ENCODE measurements at places on chromosomes 3 and 15. TPM values are rescaled to one million over a fixed set of nuclear protein-coding genes. Genes with fewer than 3 reads are reported as not detected.

The FES gene
- total RNA-seq = 60.8 TPM

The DPPA4 gene
- total RNA-seq = not detected

The EHD4 gene
- 32.4 TPM for total RNA-seq

The RBMS3 gene
- 73.7 TPM for total RNA-seq

The TMEM108 gene
- total RNA-seq = not detected

The ST6GAL1 gene
- 75.3 TPM for total RNA-seq

The PLAAT1 gene
- 1.4 TPM for total RNA-seq

The TMEM62 gene
- 24.7 TPM for total RNA-seq

The CNTN4 gene
- 22.0 TPM for total RNA-seq

The HOMER2 gene
- total RNA-seq = 14.1 TPM

The FANCD2OS gene
- total RNA-seq = not detected

The MFAP1 gene
- total RNA-seq = 19.7 TPM

GRCh38 chr3:112979244-112979832, 4.4 kb upstream of the CD200R1 start:
- DNase-seq = no peak

- DNase-seq = peak; percentile 77
These were observed 150.6 kb upstream of the TGFBR2 start for GRCh38 chr3:30455840-30456239.

DNA sequence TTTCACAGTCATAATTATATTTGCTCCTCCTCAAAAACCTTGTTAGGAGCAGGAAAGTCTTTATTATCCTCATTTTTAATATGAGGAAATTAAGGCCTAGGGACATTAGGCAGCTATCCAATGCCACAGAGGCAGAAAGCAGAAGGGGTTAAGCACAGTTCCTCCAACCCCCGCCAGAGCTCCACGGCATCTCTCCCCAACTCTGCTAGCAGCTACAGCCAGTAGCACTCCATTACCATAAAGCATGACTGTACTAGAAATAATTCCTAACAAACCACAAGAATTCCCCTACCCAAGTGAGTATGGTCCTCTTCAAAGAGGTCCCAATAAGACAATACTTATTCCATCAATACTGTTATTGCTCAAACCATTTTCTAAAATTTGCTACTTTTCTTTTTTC, 9.8 kb downstream of the HEG1 start:
- no peak for DNase-seq

- peak; percentile 97 for DNase-seq
These were observed 2.0 kb upstream of the MELTF start for GRCh38 chr3:197031315-197032285.

- peak; percentile 68 for DNase-seq
These were observed 75.1 kb downstream of the CCK start for GRCh38 chr3:42190701-42191442.

DNA sequence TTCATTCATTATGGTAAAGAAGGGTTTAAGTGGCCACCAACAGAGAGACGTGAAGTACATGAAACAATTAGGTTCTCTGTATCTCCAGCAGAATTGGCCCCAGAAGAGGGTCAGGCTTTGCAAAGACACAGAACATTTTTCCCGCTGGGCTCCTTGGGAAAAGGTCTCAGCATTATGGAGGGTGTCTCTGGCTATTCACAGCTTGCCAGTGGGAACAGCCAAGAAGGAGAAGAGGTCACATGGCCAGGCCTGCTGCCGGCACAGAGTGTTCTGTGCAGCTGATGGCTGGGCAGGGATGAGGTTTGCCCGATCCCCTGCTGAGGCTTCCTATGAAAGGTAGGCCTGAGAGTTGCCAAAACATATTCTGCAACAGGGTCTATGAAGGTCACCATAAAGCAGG, 77.8 kb upstream of the LPP start:
- DNase-seq = peak; percentile 43

DNA sequence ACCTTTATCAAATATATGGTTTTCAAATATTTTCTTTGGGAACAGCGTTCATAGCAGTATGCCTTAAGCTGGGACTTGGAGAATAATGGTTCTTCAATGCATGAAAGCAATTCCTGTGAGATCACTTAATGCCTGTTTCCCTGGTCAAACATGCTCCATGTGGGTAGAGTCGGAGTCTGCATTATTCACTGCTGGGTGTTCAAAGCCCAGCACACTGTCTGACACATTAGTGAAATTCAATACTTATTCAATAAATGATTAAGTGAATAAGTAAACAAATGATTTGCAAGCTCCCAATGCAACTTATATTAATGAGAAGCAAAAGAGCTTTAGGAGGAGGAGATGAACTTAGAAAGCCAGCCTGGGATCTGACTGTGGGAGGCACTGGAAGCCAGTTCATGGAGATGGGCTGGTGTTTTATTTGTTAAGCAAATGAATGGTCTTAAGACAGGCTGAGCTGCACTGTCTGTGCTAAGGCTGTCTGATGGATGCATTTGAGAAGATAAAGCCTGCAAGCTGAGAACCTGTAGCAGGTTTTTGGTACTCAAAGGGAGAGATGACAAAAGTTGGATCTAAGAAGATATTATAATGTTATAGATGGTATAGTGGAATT, 490.8 kb downstream of the MCTP2 start:
- DNase-seq = no peak

- DNase-seq = no peak
These were observed 61.5 kb downstream of the SEMA5B start for GRCh38 chr3:122966045-122966444.

GRCh38 chr3:160003520-160004128, 15.0 kb downstream of the IL12A start:
- DNase-seq = no peak

DNA sequence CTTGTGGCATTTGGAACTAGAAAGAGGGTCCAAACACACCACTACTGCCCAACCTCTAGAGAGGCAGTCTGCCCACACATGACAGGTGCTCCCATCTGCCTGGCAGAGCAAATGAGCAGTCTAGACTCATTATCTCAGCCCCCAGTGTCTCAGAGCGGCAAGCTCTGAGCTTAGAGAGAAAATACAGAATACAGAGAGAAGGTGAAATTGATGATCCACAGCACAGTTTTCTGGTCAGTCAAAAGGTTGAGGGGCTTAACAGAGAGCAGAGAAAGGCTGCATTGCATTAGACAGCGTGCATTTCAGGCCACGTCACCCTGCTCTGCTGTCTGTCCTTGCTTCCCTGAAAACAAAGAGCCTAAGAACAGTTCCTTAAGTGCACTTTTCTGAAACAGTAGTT, 135.1 kb downstream of the KCNMB2 start:
- DNase-seq = no peak

DNA sequence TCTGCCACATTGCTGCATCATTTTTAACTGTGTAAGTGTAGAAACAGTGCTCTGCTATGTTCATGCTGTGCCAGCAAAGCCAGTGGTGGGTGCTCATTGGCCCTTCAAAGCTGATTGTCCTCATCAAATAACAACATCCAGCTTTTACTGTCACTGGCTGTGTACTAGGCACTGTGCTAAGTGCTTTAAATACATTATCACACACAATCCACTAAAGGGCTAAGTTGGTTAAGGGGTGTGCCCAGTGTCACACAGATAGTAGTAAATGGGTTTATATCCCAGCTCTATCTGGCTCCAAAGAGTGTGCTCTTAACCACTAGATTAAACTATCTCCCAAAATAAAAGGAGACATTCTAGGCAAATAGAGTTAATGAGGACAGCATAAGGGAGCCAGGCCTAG, 7.7 kb downstream of the TUBGCP4 start:
- DNase-seq = no peak

DNA sequence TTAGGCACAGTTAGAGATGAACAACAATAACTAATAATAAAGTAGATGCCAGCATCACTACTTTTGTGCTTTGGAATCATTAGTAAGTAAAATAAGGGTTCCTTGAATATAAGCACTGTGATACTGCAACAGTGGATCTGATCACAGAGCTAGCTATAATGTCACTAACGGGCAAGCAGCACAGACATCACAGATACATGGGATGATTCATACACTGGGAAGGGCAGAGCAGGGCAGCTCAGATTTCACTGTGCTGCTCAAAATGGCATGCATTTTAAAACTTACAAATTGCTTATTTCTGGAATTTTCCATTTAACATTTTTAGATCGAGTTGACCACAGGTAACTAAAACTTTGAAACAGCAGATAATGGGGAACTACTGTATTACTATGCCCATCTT, 476.6 kb downstream of the FHIT start:
- DNase-seq = no peak

- DNase-seq = no peak
These were observed 10.6 kb upstream of the TFG start for GRCh38 chr3:100698736-100699135.

- DNase-seq = no peak
These were observed 64.2 kb downstream of the MYO5A start for GRCh38 chr15:52464478-52464877.

GRCh38 chr3:128655531-128655930, 4.9 kb upstream of the RPN1 start:
- DNase-seq = no peak

DNA sequence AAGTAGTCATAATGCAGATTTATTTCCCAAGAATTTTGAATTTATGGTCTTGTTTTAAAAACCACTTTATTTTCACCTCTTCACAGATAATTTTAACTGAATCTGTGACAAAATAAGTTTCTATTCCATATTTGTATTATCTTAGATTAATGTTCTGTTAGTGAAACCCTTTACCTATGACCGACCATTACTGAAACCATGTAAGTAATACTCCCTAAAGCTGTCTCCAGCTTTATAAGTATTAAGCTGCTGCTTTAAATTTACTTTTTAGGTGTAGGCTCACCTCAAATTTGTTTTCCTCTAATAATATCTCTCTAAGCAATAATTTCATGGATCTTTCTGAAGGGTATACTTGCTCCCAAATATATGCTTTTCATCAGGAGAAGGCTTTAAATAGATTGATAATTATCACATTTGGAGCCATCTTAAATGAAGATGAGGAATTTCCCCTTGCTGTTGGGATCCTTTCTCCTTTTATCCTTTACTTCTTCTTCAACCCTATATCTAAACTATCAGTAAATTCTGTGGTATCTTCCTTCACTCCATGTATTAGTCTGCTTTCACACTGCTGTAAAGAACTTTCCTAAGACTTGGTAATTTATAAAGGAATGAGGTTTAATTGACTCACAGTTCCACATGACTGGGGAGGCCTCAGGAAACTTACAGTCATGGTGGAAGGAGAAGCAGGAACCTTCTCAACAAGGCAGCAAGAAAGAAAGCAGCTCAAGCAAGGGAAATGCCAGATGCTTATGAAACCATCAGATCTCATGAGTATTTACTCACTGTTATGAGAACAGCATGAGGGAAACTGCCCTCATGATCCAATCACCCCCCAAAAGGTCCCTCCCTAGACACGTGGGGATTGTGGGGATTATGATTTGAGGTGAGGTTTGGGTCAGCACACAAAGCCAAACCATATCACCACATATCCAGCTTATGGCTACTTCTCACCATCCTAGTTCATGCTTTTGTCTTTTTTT, 92.3 kb upstream of the P2RY1 start:
- no peak for DNase-seq

GRCh38 chr3:120057626-120058025, 36.6 kb downstream of the GSK3B start:
- DNase-seq = no peak

DNA sequence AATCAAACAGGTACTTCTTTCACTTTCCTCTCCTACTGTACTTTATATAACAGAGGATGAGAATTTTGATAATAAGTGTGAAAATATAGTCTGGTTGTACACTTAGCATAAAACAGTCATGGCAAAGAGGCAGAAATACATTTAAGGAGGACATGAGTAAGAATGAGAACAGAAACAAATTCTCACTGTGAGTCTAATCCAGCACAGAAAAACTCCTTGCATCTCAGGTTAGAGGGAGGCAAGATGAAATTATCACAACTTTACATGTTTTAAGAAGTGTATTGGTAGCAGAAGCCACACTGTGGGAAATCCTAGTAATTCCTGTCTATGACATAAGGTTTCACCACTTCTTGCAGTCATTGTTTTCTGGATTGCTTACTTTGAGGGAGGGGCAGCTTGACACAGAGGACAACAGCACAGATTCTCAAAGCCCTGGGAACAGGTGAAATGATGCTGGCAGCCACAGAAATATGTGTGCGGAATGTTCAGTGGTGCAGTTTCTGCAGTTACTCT, 733.6 kb upstream of the GBE1 start:
- no peak for DNase-seq

DNA sequence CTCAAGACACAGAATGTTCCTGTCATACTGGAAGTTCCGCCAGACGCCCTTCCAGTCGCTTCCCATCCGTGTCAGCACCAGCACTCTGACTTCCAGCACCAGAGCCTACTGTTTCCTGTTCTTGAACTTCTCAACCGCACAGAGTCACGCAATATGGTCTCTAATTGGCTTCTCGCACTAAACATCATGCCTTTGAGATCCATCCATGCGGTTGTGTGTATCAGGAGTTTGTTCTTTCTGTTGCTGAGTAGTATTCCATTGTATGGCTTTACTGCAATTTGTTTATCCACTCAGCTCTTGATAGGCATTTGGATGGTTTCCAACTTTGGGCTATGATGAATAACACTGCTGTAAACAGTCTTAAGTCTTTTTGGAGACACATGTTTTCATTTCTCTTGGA, 112.1 kb downstream of the LRRK1 start:
- peak; percentile 7 for DNase-seq

DNA sequence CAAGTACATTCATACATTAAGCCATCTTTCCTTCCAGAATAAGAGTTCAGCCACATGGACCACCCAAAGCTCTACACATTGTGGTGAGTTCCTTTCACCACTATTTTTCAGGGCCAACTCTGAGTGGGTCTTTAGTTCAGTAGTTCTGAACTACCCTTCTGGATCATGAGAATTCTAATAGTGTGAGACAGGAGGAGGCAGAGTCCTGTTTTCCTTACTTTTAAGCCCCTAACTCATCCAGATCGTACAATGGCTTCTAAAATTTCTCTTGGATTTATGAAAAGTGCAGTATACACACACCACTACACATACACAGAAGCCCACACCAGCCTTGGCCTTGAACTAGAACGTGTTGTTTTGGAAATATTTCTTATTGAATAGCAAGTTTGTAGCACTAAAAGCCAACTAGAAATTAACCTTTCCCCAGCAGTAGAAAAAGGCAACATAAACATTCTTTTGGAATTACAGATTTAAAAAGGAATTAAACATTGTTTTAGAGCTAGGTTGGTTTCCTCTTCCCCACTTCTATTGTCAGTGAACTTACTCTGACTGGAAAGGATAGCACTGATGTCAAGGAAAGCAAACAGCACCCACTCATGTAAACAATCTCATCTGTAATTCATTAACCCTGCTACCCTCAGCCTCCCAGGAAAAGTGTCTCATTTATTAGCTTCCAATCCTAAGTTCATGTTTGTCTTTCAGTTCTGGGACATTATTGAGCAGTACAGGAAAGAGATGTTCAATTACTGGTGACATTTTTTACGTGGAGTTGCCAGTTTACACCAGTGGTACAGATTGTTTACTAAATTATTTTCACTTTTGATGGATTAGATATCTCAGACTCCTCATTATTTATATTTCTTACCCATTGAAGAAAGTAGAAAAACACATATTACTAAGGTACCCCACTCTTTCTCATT, 95.7 kb upstream of the AGTR1 start:
- DNase-seq = no peak

GRCh38 chr15:81948751-81949150, 97.1 kb downstream of the MEX3B start:
- DNase-seq = no peak

GRCh38 chr3:180036671-180037455, at the start of gene PEX5L:
PEX5L (minus strand) TSS chr3:180036937; CDS start chr3:180036599, 338 bp downstream.
- no peak for DNase-seq

- no peak for DNase-seq
These were observed 17.5 kb downstream of the POPDC2 start for GRCh38 chr3:119642746-119643473.
